Stimulated activated CD8-positive, alpha-beta memory T cell treated with anti-CD3 and anti-CD28 coated beads, Interleukin-2, amount 100 ng/mL, for 48 hours (primary cell): ENCODE measurements at places on chromosomes 7 and 10.

DNA sequence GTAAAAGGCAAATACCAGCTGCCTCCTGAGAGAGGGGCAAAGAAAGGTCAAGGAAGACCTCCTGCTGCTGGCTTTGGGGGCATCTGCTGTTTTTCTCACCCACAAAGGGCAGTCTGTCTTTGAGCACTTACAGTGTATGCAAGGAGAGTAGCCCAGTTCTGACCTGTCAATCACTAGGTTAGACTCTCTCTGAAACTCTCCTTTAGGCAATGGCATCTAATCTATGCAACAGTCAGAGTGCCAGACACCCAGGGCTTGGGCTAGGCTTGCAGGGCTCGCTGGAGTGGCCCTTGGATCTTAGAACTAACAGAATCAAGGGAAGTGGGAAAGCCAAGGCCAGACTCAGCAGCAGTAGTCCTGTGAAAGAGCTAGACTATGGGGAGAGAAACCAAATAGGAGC, 522.9 kb downstream of the NRG3 start:
- no peak for DNase-seq

DNA sequence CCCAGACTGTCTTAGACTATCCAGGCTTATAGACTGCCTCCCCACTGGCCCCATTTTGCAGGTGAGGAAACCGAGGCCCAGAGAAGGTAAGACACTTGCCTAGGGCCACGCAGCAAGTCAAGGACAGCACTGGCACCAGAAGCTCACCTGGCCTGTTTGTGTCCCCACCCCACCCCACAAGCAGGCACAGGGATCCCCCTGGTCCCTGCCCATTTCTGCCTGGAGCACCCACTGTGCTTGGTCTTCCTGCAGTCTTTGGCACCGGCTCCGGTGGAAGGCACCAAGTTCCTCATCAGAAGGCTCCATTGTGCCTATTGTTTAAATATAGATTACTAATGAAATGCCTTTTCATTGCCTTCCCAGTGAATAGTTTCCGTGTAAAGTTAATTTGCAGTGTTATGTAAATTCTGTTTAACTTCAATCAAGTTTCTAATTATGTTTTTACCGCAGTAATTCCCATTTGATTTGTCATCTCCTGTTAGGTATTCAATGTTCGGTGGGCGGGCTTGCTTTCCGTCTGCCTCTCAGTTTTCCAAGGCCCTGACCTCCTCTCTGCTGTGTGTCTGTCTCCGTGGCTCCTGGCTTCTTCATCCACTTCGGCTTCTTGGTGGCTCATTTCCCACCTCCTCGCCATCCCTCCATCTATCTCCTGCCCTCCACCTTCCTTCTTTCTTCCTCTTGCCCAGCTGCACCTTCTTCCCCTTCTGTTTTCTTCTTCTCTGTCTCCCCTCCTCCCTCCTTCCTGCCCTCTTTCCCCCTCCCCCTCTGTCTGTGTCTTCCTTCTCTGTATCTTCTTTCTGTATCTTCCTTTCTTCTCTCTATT, 75.8 kb downstream of the ZMIZ1 start:
- no peak for DNase-seq

DNA sequence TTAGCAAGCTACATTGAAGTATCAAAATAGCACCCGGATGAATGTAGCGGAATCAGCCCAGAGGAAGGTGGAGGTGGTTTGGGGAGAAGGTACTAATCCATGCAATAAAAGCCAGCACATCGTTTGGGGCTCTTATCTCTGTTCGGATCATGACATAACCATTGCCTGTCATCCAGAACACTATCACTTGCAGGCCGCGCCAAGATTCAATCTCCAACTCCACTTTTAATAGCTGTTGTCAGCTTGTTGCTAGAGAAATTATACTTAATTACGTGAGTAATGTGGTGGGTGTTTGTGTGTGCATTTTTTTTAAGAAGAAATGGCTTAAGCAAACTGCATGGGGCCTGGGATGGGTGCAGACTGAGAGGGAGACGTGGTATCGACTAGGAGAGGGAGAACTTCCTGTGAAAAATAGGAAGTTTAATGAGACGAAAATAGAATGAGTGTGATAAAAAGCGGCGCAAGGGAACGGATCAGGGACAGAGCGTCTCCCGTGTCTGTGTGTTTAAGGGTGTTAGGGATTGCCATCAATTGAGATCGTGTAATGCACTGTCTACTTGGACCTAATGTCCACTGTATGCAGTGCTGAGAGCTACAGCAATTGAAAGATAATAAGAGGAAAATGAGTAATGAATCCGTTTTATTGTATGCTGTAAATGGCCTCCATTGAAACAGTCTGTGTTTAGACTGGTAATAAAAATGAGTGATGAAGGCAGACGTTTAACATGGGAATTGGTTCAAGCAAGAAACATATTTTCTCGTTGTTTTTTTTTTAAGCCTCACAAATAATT, 27.6 kb upstream of the SFMBT2 start:
- no peak for DNase-seq

GRCh38 chr10:91628383-91628782, 4.5 kb downstream of the PPP1R3C start:
- no peak for DNase-seq

DNA sequence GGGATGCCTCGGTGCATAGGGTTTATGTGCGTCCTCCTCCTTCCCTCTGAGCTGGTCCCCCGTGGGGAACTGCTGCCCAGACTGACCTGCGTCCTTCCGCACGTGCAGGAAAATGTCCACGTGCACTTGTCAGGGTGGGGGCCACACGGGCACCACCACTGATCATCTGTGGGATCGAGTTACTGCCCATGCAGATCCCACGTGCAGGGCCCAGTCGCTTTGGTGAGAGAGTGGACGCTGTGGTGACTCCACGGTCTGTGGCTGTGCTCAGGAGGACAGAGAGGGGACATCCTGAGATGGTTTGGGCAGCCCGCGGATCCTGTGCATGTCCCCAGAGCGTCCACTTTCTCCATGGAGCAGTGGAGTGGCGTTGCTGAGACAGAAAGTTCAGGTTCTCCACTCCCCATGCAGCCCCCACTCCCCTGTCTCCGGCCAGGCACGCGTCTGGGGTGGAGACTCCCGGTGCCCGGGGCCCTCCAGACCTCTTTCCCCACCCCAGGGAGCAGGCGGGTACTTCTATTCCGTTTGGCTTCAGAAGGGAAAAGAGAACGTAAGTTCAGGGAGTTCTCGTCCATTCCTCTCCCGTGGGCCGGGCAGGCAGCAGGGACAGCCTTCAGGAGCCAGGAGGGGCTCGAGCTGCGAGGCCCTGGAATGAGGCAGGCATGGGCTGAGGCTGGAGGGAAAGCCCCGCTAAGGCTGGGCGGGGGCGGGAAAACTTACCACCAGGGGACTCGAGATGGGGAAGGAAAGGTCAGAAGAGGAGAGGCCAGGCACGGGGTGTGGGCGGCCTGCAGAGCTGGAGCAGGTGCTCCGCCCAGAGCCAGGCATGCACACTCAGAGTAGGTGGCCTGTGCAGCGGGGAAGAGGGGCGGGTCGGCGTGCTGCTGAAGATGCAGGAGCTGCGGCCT, 59.9 kb downstream of the EGFR start:
- DNase-seq = no peak

DNA sequence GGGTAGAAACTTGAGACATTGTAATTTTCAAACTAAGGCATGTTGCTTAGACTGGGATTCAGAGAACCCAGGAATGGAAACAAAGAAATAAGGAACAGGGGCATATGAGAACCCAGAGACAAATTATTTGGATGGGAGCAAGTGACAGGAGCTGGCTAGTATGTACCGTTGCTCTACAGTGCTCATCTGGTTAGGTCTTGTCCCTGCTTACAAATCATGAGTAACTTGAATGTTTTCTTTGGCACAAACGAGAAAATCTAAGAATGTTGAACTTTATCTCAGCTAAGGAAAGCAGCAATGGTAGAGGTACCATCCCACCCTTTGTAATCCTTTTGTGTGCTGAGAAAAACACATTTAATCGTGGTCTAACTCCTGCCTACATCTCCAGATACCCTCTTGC, 116.0 kb upstream of the IMMP2L start:
- no peak for DNase-seq
